ENCODE measurements at places on chromosomes 3 and 15.

GRCh38 chr3:12644331-12644937, 19.5 kb downstream of the RAF1 start:
- DNase-seq: peak; percentile 92

DNA sequence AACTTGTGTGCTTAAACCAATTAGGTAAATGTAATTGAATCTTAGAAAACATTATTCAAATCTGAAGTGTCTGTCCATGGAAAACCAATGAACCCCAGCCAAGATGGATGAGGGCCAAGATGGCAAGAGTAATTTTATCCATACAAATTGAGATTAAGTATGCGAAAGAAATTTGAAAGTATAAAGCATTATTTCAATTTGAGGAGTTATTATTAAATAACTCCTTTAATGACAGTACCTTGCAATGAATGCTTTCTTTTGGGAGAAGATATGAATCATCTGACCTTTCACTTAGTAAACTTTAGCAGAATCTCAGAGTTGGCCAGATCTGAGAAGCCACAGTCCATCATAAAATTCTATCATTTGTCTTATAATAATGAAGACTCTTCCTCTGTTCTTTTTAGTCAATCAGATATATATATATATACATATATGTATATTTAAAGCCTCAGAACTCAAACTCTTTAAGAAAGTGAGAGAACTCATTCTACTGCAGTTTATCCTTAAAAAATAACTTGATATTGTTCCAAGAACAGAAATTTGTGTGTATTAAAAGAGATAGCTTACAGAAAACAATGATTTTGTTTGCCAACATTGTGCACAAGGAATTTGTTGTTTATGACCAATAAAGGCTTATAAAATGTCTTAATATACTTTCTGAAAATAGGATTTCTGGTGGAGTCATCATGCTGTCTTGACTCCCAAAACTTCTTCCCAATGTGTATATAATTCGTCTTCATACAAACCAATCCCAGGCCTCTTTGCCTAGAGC, 434.8 kb upstream of the THBS1 start:
- peak; percentile 52 for DNase-seq

- no peak for DNase-seq
These were observed at the start of gene HCN4 for GRCh38 chr15:73368301-73369136. Gene HCN4 (minus strand): TSS chr15:73368958. CDS start chr15:73368270, 688 bp downstream.

- DNase-seq: no peak
These were observed 169.5 kb upstream of the UMPS start for GRCh38 chr3:124560666-124561215.

DNA sequence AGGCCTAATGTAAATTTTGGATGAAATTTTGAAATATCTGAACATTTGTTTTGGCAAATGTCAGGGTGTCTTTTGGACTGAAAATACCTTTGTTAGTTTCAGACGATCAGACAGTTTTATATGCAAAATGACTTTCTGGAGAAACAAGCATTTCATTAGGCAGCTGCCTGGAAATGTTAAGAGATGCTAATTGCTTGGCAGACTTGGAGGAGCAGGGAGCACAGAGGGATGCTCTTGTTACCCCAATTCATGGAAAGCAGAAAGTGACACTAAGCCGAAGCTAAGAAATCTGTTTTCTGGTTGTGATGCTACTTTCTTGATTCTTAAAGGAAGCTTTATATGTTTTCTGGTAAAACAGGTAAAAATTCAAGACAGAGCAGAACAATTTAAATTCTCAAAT, 204.3 kb upstream of the GBE1 start:
- no peak for DNase-seq

- no peak for DNase-seq
These were observed 40.6 kb downstream of the WNT7A start for GRCh38 chr3:13839253-13839652.

GRCh38 chr15:53746101-53746500, 13.4 kb downstream of the WDR72 start:
- DNase-seq: no peak

DNA sequence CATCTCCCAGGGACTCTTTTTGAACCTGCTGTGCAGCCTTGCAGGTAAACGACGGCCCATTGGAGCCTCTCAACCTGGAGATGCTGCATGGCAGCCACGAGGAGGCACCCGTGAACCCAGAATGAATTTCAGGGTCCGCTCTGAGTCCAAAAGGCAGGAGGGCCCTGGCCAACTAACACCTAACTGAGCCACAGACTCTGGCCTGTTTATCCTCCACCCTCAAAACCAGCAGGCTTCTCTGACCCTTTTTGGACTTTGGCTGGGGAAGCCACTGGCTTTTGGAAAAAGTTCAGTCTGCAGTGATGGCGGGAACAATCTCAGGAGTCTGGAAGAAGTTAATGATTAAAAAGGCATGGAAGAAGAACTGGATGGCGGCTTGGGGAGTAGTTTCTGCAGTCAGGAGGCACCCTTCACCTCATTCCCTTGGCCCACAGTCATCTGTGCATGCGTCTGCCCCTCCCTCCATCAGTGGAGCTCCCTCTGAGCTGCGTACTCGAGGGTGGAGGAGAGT, 4.1 kb downstream of the PXYLP1 start:
- DNase-seq: no peak

- DNase-seq: no peak
These were observed 783 bp upstream of the ISG20 start for GRCh38 chr15:88637841-88638625.

- no peak for DNase-seq
These were observed 8.7 kb upstream of the CPA3 start for GRCh38 chr3:148856384-148856783.

- DNase-seq: no peak
These were observed 161.6 kb upstream of the LRRC3B start for GRCh38 chr3:26460985-26461384.

DNA sequence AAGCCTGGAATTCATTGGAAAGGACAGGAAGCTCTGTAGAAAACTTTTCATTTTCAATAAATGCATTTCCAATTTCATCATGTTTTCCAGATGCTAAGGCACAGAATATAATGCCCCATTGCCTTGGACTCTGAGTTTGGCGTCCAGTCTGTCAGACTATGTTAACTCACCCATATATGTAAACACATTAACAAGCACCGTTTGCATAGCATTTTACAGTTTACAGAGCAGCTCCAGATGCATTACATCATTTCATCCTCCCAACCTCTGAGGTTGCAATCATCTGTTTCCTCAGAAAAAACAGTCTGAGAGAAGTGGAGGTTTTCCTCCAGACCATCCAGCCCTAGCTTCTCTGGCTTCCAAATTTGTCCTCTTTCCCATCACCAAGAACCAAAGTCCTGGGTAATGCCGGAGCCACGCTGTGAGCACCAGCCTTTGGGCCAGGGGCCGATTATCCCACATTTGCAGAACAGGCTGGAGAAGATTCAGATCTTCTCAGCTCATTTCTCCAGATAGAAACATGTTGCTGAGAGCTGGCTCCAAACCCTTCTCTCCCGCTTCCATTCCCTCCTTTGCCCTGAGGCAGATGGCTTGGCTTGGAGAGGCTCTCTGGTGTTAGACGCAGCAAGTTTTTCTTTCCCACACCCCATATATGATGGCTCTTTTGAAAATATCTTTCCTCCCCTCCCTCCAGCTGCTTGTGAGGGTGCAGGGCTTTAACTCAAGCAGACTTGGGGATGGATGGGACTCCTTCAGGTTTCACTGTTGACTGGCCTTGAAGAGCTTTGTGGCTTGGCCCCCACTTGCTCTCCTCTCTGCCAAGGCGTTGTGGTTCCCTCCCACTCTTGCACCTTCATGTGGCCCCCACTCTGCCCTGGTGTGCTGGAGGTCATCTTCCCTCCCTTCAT, 26.0 kb downstream of the CYP19A1 start:
- peak; percentile 90 for DNase-seq

DNA sequence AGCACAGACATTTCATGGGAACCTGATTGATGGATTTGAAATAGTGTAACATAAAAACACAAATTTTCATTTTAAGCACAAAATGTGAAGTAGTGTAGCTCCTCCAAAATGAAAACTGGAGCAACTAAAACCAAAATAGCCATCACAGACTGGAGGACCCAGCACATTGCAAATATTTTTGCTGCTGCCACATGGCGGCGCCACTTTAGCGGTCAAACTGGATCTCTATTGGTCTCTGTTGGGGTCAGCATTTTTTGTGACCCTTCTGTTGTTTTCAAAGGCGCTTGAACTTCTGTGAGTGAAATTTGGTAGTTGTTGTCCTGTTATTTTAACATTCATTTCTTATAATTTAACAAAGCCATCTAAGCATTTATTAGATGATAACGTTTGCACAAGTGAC, 259.9 kb downstream of the IL20RB start:
- no peak for DNase-seq

GRCh38 chr3:34382859-34383258, 584.4 kb downstream of the PDCD6IP start:
- DNase-seq: no peak

GRCh38 chr3:60277361-60277800, 973.9 kb downstream of the FHIT start:
- DNase-seq: no peak

Data from fibroblast of lung (primary cell).